ENCODE measurements at places on chromosomes 3 and 15.

DNA sequence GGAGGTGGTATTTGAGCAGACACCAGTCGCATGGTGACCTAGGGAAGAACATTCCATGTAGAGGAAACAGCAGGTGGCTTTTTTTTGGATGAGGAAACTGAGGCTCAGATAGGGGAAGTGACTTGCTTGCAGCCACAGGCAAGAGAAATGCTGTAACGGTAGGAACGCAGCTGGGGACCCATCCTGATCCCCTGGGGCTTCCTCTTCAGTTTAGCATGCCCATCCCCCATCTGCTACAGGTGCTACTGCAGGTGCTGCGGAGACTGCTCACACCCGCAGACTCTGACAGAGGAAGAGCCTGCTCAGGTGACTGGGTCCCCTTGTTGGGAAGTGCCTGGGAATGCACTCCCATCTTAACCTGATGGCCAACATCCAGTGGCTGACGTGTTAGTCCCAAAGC lies 55.4 kb upstream of the SEC13 start:
- no peak for DNase-seq

GRCh38 chr15:100809151-100809550 lies 70.5 kb upstream of the ALDH1A3 start:
- DNase-seq = no peak

GRCh38 chr3:98817547-98818041 lies 54.5 kb downstream of the ST3GAL6 start:
- DNase-seq = no peak

DNA sequence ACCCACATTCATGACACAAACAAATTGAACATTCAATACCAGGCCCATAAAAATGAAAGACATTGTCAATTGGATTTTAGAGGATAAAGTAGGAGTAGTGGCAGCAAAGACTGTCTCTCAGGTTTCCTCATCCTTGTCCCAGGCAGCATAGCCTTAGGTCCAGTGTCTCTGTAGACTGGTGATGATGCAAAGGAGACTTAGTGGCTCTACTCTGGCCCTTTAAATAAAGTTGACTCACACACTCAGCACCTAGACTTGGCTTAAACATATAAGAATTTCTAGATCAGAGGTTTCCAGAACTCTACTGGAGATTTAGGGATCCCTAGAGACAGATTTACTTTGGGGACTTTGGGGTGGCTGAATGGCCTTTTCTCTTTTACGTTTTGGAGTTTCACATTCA lies 166.6 kb downstream of the NR1D2 start:
- DNase-seq = no peak

- no peak for DNase-seq
Observed at GRCh38 chr3:177881351-177881750, 654.9 kb upstream of the KCNMB2 start.

DNA sequence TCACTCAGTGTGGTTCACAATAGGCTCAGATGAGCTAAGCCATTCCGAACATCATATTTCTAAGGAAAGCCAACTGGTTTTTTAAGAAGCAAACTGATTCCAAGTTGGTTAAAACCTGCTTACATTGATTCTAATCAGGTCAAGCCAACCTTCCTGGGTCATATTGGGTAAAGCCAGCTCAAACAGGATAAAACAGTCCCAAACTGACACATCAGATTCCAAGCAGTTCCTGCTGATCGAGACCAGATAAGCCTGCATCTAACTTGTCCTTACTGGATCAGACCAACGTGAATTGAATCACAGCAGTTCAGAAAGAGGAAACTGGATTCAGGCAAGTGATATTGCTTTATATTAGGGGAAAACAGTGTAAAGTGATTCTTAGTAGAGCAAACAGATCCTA lies 18.6 kb upstream of the THSD4 start:
- DNase-seq = no peak

GRCh38 chr3:99118381-99118780 lies 216.9 kb upstream of the DCBLD2 start:
- no peak for DNase-seq

DNA sequence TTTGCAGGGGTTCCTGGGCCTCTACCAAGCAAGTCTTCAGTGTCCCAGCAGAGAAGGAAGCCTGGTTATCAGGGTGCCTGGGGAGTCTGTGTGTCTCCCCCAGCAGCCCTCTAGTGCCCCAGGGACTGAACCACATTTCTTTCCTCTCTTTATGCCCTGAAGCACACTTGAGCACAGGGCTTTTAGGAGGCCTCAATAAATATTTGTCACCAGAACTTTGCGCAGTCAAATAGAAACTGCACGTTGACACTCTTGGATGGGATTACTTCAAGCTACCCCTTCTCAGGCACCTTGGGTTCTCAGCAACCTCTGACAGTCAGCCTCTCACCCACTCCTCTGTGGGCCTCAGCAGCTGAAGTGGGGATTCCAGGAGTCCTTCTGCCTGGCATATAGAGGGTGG lies 226.6 kb upstream of the HES1 start:
- no peak for DNase-seq

- DNase-seq = no peak
Observed at GRCh38 chr3:186024210-186024609, 84.7 kb downstream of the ETV5 start.

DNA sequence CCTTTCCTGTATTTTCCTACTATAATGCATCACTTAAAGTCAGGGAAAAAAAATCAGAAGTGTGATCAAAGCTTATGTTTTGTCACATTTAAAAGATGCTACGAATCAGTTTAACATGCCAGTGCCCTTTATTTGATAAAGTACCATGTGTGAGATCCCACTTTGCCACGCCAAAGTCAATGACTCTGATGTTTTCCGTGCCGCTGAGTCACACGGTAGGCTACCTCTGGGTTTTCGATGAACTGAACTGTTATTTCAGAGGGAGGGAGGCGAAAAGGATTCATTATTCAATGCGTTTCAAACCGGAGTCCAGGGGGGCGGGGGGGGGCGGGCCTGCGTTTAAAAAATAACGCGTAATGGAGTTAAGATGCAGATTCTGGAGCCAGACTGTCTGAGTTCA lies 203.0 kb downstream of the ABHD5 start:
- DNase-seq = no peak

DNA sequence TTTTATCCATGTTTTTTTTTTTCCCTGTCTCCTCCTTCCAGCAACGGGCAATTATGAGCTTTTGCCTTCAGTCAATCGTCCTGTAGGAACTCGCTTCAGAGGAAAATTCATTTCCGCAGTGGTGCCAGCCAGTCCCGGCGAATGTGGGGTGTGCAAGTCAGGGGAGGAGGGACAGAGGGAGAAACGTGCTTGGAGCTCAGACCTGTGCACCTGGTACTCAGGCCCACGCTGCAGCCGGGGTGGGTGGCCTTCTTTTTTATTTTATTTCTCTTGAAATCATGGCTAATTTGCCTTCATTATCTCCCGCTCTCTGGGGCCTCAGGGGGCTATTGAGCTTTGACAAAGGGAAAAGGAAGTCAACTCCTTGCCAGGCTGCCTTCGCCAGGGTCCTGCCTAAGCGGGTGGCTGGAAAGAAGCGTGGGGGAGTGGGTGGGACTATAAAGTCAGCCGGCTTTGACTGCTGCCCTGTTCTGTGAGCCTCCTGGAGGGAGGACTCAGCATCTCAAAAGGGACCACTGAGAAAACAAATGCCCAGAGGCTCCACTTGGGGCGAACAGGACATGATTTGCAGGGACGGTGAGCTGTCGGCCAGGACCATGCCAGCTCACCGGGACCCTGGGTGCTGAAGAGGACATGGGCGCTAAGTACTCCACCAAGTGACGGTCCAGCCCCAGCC lies 5.5 kb downstream of the GRIP2 start:
- DNase-seq = no peak

DNA sequence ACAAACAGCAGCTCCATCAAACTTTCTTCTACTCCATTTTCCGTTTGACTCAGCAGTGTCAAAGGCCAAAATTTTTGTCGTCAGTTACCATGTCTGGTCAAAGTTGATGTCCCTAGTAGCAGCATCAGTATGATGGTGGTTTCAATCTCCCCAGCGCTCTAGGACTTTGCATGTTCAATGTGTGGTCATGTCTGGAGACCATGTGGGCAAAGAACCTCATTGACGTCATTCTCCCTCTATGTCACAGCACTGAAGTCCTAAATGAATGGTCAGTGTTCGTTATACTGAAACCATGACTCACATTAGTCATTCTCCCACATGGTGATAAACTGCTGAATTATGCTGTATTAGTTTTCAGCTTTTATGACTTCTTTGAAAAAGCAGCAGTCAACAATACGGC lies 23.2 kb downstream of the SHC4 start:
- DNase-seq = no peak
